ENCODE measurements at places on chromosomes 6 and 20.

- no peak for DNase-seq
Observed at GRCh38 chr6:169859978-169860703, 108.7 kb downstream of the ERMARD start.

- DNase-seq, result no peak
Observed at GRCh38 chr20:60050193-60050947, 92.1 kb downstream of the CDH26 start.

- no peak for DNase-seq
Observed at GRCh38 chr6:47690214-47690613, 8.2 kb upstream of the ADGRF4 start.

GRCh38 chr20:20568604-20569205 is 143.7 kb downstream of the RALGAPA2 start:
- DNase-seq, result no peak

- peak; percentile 17 for DNase-seq
Observed at GRCh38 chr6:116010790-116011401, 49.8 kb downstream of the FRK start.

DNA sequence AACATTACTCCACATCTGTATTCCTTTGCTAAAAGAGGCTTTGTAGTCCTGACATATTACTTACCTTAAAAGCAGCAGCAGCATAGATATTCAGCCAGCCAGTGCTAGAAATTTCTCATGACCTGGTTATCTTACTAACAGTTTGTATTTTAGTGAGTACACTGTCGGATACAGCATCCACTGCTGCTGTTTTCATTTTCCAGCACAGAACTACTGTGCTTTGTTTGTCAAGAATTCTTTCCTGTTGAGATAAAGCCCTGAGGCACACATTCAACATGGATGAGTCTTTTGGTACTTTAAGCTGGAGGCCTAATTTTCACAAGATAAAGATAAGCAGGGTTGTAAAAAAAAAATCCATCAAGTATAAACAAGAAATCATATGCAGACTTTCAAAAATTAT is 311.2 kb upstream of the OPRM1 start:
- no peak for DNase-seq

GRCh38 chr6:118334634-118335033 is 213.5 kb upstream of the PLN start:
- no peak for DNase-seq

GRCh38 chr6:106870069-106870468 is 104.5 kb downstream of the CD24 start:
- DNase-seq, result no peak

- no peak for DNase-seq
Observed at GRCh38 chr6:26318459-26319404, 46.3 kb upstream of the BTN3A2 start.

Measured in CD4-positive, alpha-beta T cell (primary cell).